Stimulated activated CD8-positive, alpha-beta memory T cell treated with anti-CD3 and anti-CD28 coated beads, Interleukin-4, amount 100 ng/mL, for 4 hours (primary cell): ENCODE measurements at places on chromosomes 12 and 14.

DNA sequence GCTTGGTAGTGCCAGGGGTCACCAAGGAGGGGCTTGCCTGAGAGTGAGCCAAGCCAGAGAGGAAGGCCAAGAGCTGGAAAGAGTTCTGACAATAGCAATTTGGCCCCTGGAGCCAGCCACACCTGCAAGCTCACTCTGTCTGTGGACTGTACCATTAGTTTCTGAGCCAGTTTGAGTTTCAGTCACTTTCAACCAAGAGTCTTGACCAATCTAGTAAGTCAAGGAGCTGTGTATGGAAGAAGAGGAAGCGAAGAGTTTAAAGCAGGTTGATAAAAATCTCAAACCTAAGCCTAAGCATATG lies 38.5 kb downstream of the NT5DC3 start:
- DNase-seq: no peak

- no peak for DNase-seq
Observed at GRCh38 chr12:118145798-118146156, 9.9 kb downstream of the PEBP1 start.

GRCh38 chr14:68782091-68782981 lies 10.5 kb downstream of the ZFP36L1 start:
- DNase-seq: no peak

- DNase-seq: no peak
Observed at GRCh38 chr12:130537051-130537450, 179.0 kb downstream of the RIMBP2 start.

GRCh38 chr14:93146119-93146518 lies 30.4 kb upstream of the ITPK1 start:
- no peak for DNase-seq

DNA sequence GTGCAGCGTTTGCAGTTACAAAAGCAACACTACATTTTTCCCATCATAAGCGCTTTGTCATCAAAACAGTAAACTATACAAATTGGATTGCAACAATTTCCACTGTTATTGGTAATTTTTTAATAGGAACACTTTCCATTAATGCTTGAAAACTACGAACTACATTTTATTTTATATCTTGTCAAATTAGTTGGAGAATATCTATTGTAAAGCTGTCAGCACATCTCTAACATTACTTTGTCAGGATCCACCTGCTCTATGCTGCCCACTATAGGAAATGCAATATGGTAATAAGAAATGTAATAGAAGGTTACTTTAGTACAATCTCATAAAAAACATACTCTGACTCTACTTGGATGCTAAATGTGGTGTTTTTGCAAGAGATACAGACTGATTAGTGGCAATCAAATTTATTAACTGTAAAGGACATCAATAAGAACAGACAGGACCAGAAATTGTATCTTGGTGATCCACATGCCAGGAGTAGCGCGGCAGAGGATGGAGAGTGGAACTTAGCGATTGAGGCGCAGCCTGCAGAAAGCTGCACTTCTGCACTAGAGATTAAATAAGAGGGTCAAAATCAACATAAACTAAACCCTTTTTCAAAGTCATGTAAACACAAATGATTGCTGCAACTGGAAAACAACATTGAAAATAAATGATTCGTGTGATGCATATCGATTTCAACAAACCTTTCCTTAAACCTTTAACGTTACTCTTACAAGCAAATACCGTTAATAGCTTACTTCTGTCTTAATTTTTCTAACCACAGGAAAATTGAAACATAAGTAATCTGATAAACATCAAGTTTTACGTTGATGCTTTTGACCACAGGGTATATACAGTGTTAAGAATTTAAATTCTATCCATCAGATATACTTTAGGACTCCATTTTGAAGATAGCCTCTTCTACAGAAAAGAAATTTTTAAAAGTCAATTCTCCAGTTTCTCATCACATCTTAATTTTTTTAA lies 3.6 kb upstream of the ARID2 start:
- DNase-seq: no peak

GRCh38 chr12:42238240-42239140 lies at the start of gene YAF2:
YAF2 (minus strand) TSS chr12:42238248; CDS start chr12:42238180, 68 bp downstream.
- peak; percentile 66 for DNase-seq

- DNase-seq: no peak
Observed at GRCh38 chr14:51849097-51849496, 11.3 kb upstream of the GNG2 start.

GRCh38 chr14:97944380-97944779 lies 1147.2 kb downstream of the VRK1 start:
- no peak for DNase-seq

GRCh38 chr12:45477526-45477925 lies 252.0 kb upstream of the ARID2 start:
- no peak for DNase-seq

GRCh38 chr12:96294831-96295230 lies 100.7 kb downstream of the ELK3 start:
- no peak for DNase-seq

DNA sequence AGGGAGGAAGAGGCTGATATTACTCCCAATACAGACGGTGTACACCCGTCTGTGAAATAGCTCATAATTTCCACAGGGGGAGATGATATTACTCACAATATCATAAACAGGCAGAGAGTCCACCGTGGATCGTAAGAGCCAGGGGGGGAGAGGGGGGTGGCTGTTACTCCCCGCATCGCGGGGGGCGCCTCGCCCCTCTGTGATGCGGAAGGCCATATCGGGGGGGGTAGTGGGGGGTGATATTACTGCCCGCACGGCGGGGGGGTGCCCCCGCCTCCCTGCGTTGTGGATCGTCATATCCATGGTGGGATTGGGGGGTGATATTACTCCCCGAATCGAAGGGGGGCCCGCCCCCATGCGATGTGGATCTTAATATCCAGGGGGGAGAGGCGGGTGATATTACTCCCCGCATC lies 91.9 kb downstream of the FRMD6 start:
- no peak for DNase-seq

- no peak for DNase-seq
Observed at GRCh38 chr14:92930737-92931602, 8.0 kb downstream of the CHGA start.

DNA sequence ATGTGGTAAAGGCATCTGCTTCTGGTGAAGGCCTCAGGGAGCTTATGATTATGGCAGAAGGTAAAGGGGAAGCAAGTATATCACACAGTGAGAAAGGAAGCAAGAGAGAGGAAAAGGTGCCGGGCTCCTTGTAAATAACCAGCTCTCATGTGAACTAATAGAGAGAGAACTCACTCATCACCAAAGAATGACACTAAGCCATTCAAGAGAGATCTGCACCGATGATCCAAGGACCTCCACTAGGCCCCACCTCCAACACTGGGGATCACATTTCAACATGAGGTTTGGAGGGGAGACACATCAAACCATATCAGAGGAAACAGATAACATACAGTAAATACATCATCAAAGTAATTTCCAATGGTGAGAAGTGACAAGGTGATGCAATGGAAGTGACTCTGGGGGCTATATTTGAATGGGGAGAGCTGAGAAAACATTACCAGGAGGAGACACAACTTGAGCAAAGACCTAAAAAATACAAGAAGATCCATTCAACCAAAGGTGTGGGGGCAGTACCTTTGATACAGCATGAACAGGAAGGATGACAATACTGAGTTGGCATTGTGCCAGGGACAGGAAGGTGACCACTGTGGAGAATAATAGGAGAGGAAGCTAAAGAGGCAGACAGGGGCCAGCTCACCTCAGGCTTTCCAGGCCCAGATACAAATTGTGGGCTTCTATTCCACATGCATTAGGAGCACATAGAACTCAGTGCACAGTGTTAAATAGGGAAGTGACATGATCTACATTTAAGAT lies 134.4 kb upstream of the GRIP1 start:
- no peak for DNase-seq

GRCh38 chr14:89507926-89508460 lies 91.0 kb upstream of the FOXN3 start:
- no peak for DNase-seq

- DNase-seq: no peak
Observed at GRCh38 chr12:52530905-52531304, 10.7 kb upstream of the KRT5 start.

DNA sequence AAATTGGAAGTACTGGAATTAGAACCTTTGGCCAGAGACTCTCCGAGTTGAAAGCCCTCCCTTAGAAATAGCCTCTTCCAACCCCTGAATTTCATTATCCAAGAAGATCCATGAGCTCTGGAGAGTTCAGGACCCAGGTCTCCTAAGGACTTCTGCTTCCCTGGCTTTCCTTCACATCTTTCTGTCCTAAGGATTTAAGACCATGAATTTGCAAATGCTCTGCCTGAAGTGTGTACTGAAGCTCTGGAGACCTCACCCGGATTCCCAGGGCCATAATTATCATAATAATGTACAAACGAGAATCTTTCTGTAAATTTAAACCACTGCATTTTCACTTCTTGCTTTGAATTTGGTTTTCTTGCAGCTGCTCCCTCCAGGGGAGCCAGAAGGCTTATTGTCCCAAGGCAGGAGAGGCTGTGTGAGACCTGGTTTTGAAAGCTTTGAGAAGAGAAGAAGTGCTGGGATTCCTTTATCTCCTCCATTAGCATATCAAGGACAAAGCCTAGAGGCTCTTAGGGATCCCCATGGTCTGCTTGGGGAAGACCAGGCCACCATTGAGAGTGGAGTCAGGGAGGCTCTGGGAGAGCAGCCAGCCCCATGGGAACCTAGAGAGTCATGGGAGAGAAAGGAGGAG lies 41.1 kb downstream of the GLRX5 start:
- no peak for DNase-seq

GRCh38 chr12:32859389-32859788 lies 37.2 kb downstream of the PKP2 start:
- DNase-seq: no peak

DNA sequence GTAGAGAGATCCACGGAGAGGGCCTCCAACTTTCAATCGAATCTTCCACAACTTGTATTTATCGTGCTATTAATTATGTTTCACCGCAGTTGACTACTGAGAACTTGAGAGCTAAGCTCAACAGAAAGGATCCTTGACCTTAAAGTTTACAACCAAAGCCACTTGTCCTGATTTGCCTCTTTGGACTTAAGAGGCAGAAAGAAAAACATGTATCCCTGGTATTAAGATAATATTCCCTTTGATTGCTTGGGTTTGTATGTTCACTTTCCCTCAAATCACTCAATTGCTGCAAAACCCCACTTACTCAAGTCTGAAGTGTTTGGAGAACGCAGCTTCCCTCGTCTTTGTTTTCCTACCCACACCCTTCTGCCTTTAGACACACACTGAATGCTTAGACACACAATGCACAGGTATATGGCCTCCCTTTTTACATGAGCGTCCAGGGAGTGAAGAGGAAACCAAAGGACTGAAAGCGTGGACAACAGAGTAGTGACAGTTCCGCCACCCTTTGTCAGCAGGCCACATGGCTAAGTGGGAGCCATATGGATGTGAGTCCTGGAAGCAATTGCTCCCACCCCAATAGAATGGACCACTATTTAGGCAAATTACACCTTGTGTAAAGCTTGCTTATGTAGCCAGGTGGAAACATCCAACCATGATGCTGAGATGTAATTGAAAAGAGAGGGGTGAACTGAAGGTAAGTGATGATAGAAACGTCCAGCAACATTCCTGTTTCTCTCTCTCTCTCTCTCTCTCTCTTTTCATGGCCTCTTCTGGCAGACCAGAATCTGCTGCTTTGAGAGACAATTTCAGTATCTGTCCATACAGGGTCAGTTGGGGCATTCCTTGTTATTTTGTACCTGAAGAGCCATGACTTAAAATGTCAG lies 1.4 kb upstream of the PKP2 start:
- no peak for DNase-seq

GRCh38 chr12:49705479-49706134 lies 1.6 kb downstream of the FMNL3 start:
- DNase-seq: no peak

DNA sequence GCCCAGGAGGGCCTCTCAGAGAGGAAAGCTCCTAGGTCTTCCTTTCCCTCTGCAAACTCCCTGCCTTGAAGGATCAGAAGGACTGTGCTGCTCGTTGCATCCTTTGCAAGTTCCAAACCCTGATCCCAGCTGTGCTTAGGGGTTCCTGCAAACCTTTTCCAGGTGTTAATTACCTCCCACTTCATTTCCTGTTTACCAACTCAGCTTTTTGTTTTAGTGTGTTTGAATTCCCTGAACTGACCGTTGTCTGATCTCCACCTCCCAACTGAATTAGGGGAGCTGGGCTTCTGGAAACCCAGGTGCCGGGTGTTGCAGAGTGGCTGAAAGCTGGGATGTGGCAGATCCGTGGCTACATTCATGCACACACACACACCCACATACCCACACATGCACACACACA lies 20.6 kb upstream of the BDKRB1 start:
- DNase-seq: no peak

GRCh38 chr14:51453869-51454268 lies 197.8 kb upstream of the FRMD6 start:
- DNase-seq: no peak

DNA sequence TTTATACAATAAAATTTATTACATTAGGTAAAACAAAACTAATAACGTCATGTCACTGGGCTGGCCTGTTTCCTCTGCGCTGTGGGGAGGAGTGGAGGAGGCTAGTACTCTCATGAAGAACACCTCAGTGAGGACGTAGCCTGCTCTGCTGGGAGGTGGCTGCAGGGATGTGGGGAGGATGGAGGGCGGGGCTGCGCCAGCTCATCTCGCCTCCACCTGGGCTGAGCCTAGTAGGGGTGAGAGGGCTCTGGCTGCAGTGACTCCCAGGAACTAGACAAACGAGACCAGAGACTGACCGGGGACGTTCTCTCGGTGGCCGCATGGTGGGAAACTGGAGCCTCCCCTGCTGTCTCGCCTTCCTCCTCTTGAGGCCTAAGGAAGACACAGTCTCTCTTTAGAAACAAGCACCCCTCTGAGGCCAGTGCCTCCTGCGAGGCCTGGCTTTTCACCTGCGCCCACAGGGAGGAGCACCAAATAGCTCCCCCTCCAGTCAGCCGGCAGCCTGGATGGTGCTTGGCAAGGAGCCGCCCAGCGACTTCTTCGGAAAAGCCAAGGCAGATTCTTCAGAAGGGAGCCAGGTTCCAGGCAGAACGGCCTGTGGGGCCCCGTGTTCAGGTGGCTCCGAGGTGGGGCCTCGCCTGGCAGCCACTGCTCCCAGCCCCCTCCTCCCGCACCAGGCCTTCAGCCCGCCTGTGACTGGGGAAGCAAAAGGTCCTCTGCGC lies 62.4 kb downstream of the PLEKHG3 start:
- DNase-seq: no peak
